LNCaP clone FGC (cell line): ENCODE measurements at places on chromosomes 7 and 10.

DNA sequence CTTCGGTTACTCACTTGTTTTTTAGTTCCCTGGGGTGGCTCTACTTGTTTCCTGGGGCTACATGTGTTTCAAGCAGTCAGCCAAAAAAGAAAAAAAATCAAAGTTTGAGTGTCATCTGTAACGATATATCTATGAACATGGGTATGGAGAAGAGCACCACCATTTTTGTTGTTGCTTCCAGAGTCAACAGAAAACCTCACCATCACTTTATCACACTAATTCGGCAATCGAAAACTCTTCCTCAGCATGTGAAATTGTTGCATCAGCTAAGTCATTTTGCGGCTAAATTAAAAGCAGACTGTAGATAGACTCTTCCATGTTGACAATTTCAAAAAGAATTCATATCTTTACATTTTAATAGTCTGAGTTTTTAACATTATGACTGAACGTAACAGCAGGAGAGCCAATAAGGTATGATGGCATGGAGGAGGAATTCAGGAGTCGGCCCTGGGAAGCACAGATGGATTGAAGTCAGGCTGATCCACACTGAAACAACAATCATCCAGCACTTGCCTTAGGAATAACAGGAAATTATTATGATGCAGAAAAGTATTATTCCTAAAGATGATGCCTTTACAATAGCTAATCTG, 455.7 kb upstream of the KLF6 start:
- DNase-seq, result no peak

DNA sequence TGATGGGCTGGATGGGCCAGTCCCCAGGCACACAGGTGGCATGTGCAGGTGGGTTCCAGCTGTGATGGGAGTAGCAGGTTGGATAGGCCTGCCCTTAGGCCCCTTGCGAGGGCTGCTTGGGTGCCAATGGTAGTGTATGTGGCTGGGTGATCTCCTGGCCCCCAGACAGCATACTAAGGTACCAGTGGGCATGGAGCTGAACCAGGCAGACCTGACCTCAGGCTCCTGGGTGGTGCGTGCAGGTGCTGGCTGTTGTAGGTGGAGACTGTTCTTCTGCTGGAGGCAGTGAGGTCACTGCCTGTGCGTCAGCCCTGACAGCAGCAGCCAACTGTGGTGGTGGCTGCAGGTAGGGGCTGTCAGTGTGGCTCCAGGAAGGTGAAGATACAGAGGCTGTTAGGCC, 384.7 kb downstream of the ANKRD7 start:
- no peak for DNase-seq

GRCh38 chr7:106485031-106485551, 175.9 kb downstream of the CCDC71L start:
- DNase-seq, result no peak

GRCh38 chr10:43257347-43258210, 9.3 kb downstream of the RASGEF1A start:
- DNase-seq, result no peak

DNA sequence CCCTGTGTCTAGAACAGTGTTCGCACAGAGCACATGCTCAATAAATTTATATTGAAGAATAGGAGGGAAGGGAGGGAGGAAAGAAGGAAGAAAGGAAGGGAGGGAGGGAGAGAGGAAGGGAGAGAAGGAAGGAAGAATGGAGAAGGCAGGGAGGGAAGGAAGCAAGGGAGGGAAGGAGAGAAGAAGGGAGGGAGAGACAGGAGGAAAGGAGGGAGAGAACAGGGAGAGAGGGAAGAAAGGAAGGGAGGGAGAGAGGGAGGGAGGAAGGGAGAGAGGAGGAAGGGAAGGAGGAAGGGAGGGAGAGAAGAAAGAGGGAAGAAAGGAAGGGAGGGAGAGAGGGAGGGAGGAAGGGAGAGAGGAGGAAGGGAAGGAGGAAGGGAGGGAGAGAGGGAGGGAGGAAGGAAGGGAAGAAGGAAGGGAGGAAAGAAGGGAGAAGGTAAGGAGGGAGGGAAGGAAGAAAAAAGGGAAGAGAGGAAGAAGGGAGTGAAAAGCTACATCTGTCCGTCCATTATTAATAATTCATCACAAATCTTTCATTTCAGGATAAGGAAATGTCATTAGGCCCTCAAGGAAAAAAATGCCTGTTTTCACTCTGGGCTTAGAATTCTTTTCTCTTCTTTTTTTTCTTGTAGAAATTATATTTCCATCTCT, 79.7 kb downstream of the GRK5 start:
- DNase-seq, result no peak

GRCh38 chr7:26620352-26620751, 244.0 kb downstream of the SKAP2 start:
- no peak for DNase-seq

- no peak for DNase-seq
Observed at GRCh38 chr7:132461032-132461592, 115.2 kb downstream of the PLXNA4 start.

- DNase-seq, result peak; percentile 99
Observed at GRCh38 chr10:17387861-17388503, 66.4 kb downstream of the ST8SIA6 start.
